ENCODE measurements at places on chromosomes 1 and 21.
A peak's percentile ranks its signal among the peaks of the same experiment; 100 is the strongest.

GRCh38 chr1:85153149-85153891 lies 47.5 kb downstream of the SYDE2 start:
- DNase-seq = no peak

- no peak for DNase-seq
Observed at GRCh38 chr1:182857212-182857611, 18.1 kb downstream of the DHX9 start.

DNA sequence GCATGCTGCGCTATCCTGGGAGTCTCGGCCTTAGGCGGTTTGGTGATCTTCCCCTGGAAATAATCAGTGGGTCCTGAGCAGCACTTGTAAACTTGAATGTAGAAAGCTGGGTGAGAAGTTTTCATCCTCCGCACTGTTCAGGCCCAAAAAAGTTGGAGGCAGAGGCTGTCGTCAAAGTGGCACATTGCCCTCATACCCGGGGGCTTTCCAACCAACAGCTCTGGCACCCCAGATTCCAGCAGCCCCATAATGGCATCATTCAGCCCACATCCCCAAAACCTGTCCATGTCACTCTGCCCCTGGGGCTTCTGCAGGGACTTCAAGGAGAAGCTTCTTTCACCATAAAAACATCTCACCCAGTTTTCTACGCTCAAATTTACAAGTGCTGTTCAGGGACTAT lies 59.3 kb downstream of the TOR1AIP2 start:
- no peak for DNase-seq

GRCh38 chr21:42040411-42041180 lies 30.4 kb upstream of the ZBTB21 start:
- no peak for DNase-seq

- no peak for DNase-seq
Observed at GRCh38 chr1:202498542-202498941, 150.0 kb downstream of the PPP1R12B start.

GRCh38 chr21:43268086-43268803 lies 99.4 kb downstream of the CRYAA start:
- DNase-seq = no peak

GRCh38 chr1:100353071-100353801 lies 930 bp downstream of the CDC14A start:
- peak; percentile 10 for DNase-seq

DNA sequence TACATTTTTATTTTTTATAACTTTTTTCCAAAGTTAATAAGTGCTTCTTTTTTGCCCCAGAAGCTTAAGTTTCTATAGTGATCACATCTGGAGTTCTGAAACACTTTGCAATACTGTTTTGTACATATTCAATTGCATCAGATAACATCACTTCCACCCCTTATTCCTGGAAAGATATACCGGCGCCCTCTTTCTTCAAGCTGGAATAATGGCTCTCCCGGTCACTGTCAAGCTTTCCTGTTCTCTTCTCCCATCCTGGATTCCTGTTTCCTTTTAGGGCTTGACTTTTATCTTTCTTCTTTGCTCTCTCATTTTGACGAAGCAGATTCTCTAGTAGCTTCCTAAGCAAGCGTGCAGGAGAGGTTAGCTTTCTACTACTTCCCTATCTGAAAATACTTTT lies 1866.8 kb downstream of the MRPL39 start:
- DNase-seq = no peak

- peak; percentile 34 for DNase-seq
Observed at GRCh38 chr1:150567717-150568593, 11.5 kb downstream of the MCL1 start.

DNA sequence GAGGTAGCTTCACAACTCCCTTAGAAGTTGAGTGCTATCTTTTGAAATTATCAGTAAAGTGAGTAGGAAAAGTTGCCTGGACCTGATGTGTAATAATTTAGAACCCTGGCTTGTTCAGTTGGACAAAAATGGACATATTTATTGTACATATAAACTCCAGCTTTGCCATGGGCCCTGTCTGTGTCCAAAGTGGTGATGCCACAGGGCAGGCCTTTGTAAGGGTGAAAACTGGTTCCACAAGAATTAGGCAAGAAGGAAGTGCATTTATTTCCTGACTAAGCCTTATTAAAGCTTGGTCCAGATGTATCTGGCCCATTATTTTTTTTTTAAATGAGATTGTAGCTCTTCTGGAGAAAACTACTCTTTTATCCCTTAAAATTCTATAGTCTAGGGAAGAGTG lies 47.9 kb downstream of the MACO1 start:
- DNase-seq = no peak

GRCh38 chr21:35484032-35484431 lies 434.9 kb upstream of the RUNX1 start:
- DNase-seq = no peak

- DNase-seq = no peak
Observed at GRCh38 chr21:39601187-39601928, 11.4 kb upstream of the B3GALT5 start.

DNA sequence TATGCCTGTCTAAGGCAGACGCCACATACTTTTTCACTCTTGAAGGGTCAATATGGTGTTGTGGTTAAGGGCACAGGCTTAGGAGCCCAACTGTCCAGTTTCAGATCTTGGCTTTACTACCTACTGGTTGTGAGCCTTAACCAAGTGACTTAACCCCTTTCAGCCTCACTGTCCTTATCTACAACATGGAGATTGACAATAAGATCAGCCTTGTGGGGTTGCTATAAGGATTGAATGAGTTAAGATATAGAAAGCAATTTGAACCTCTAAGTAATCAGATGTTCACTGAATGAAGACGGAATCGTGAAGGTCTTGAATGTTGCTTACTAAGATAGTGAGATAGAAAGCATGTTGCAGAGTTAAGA lies 121.3 kb upstream of the JUN start:
- DNase-seq = no peak

DNA sequence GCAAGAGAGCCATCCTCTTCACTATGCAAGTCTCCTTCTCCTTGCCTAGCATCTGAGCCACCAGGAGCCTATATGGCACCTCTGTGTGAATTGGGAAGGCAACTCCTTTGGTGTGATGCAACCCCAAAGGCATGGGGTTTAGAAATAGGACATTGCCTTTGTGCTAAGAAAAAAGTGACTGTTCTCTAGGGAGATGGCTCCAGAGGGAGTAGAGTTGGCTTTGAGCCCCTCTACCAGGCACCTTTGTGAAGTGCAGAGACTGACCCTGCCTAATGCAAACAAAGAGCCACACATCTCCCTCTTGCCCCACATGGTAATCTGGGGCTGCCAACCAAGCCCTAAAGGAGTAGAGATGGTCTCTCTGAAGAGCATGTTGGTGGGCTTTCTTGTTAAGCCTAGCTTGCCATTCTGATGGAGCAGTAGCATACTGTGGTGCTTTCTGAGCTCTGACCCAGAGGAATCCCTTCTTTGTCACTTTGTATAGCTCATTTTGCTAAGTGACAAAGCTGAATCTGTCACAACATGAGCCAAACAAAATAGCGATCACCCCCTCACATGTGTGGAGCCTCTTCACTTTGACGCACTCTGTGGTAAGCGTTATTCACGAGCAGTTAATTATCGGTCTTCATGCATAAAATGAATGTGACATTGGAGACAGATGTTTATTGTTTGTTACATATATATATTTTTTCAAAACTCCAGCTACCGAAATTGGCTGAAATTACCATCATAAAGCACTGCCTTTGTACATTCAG lies 74.4 kb downstream of the RWDD3 start:
- DNase-seq = no peak

- no peak for DNase-seq
Observed at GRCh38 chr1:19483261-19483660, 2.1 kb downstream of the CAPZB start.

GRCh38 chr1:160830321-160831153 lies 32.1 kb downstream of the CD244 start:
- DNase-seq = peak; percentile 57

DNA sequence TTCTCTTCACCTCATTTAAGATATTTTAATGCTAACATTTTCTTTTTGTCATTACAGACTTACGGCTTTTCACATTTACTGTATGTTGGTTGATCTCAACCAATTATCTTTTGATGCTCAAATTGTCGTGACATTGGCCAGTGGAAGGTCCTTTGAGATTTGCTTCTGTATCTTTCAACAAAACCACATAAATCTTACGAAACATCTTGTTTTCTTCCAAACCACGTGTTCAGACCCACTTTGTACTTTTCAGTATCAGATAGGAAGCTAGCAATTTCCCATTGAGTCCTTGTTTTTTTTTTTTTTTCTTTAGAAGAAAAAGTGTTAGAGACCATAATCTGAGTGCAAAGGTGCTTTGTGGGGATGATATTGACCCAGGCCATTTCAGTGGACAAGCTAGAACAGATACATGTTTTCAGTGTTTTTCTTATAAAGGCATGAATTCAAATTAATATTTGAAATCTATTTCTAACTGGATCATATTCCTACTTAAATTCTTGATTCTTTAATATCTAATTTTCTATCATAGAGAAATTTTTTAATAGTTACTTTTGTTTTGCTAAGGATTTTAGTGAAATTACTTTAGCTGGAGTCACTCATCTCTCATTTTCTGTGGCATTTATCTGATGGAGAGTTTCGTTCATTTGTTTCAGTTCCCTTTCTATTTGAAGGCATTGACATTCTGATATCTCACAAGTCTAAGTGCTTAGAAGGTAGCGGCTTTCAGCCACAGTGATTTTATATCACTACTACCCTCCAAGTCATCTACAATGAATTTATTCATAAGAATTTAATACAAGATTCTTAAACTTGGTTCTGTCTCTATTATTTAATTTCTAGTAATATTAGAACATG lies 26.7 kb downstream of the ATG4C start:
- no peak for DNase-seq

DNA sequence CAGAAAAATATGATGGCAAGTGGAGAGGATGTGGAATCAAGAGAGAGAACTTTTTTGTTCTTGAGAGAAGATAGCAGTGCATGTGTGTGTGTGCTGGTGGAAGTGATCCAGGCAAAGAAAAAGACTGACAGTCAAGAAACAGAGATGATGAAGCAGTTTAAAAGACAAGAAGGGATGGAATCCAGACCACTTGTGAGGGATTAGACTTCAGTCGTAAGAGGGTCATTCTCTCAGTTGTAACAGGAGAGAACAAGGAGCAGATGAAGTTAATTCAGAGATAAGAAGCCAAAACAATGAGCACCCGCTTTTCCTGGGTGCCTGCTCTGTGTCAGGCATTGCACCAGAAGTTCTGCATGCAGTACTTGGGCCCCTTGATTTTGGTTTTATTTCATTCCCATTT lies 76.6 kb downstream of the RNF220 start:
- no peak for DNase-seq

- DNase-seq = no peak
Observed at GRCh38 chr1:58932859-58933598, 149.2 kb upstream of the JUN start.

GRCh38 chr1:185788386-185788785 lies 54.2 kb downstream of the HMCN1 start:
- no peak for DNase-seq

DNA sequence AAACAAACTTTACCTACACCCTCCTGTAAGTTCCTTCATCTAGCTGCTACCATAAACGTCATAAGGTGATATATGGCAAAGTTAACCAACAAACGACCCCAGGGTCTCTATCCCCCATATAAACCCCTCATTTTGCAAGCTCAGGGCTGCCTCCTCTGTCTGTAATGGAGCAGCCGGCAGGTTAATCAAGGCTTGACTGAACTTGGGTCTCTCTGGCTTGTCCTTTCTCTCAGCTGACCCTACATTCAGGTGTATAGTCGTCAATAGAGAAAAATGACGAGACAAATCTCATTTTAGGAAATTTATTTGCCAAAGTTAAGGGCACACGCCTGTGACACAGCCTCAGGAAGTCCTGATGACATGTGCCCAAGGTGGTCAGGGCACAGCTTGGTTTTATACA lies 67.4 kb downstream of the WDR4 start:
- no peak for DNase-seq

GRCh38 chr1:223084464-223084866 lies 58.6 kb downstream of the TLR5 start:
- DNase-seq = no peak

- no peak for DNase-seq
Observed at GRCh38 chr1:89802051-89802450, 18.8 kb upstream of the LRRC8D start.

GRCh38 chr21:32920474-32920873 lies 105.3 kb upstream of the OLIG2 start:
- no peak for DNase-seq

GRCh38 chr1:204301171-204301957 lies 58.4 kb downstream of the PLEKHA6 start:
- DNase-seq = no peak

DNA sequence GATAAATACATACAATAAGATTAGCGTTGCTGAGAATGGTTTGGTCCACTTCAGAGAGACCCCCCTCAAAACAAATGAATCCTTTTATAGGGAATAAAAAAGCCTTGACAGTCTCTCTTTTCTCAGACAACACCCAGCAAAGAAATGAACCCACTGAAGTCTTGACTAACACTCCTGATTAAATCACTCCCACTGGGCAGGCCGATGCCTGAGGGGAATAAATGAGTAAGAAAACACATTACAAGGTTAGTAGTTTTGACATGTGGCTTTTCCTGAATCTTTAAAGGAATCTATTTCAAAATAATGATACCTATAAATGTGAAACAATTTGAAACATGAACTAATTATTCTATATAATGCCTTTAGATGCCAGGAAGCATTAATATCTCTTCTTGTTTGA lies 146.9 kb upstream of the POGK start:
- no peak for DNase-seq

GRCh38 chr1:164841702-164842465 lies 282.9 kb downstream of the PBX1 start:
- DNase-seq = no peak

DNA sequence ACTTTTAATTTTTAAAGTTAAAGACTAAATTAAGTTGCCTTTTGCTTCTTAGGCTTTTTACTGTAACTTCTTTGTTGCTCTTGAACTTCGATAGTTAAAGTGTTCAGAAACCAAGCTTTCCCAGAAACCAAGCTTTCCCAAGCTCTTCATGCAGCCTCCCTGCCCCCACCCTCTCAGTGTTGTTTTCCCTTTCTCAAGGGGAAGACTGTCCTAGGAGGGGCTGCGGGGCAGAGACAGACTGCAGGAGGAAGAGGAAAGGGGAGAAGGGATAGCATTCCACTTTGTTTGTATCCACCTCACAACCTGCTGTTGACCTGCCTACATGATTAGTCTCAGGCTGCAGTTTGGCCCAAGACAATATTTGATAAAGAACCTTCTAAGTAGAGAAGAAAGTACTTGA lies 39.0 kb upstream of the DIPK1A start:
- DNase-seq = no peak

GRCh38 chr1:33721301-33721815 lies 142.5 kb upstream of the HMGB4 start:
- no peak for DNase-seq

- DNase-seq = no peak
Observed at GRCh38 chr1:94560333-94560732, 18.8 kb upstream of the F3 start.

GRCh38 chr1:81125672-81126071 lies 675.1 kb upstream of the ADGRL2 start:
- DNase-seq = no peak
